ENCODE measurements at places on chromosomes 3 and 15.

DNA sequence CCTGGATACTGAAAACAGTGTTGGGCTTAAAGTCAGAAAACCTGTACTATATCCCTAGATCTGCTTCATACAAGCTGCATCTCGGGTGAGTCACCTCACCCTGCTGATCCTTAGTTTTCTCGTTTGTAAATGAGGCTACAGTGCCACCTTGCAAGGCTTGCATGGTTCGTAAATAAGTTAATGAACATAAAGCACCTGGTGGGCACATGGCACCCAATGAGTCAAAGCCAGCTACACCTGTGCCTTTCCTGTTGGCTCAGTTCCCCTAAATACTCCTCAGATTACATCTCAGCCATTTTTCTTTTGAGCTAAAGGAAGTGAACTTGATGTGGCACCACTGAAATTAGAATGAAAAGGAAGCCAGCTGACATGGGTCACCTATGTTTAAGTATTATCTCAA, 26.5 kb downstream of the RTP1 start:
- no peak for DNase-seq

DNA sequence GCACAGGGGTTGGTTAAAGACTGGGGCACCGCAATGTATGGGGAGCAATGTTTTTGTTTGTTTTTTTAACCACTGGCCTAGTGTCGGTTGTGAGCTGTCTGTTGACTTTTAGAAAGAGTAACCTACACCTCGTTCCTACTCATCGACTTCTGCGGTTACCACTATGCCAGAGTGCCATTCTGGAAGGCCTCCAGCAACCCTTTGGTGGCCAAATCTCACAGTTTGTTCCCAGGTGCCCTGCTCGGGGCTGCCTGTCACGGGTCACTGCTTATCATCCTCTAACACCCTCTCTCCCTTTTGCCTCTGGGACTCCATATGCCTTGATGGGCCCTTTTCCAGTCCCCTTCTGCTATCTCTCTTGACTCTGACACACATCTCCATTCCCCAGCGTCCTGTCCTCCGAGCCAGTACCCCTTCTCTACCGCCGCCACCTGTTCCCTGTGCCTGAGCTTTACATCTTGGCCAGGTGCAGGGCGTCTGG, 290.4 kb upstream of the C2CD4B start:
- DNase-seq, result peak; percentile 47

- DNase-seq, result peak; percentile 13
Measured at GRCh38 chr3:193905541-193906396, 230.2 kb upstream of the HES1 start.

GRCh38 chr3:45583021-45583851, 11.3 kb upstream of the LIMD1 start:
- DNase-seq, result peak; percentile 61

Data from foreskin fibroblast (primary cell).